Stimulated activated CD4-positive, alpha-beta T cell treated with anti-CD3 and anti-CD28 coated beads, Interleukin-4, amount 100 ng/mL, for 1 hour (primary cell): ENCODE measurements at places on chromosomes 6 and 20.
A peak's percentile ranks its signal among the peaks of the same experiment; 100 is the strongest.

DNA sequence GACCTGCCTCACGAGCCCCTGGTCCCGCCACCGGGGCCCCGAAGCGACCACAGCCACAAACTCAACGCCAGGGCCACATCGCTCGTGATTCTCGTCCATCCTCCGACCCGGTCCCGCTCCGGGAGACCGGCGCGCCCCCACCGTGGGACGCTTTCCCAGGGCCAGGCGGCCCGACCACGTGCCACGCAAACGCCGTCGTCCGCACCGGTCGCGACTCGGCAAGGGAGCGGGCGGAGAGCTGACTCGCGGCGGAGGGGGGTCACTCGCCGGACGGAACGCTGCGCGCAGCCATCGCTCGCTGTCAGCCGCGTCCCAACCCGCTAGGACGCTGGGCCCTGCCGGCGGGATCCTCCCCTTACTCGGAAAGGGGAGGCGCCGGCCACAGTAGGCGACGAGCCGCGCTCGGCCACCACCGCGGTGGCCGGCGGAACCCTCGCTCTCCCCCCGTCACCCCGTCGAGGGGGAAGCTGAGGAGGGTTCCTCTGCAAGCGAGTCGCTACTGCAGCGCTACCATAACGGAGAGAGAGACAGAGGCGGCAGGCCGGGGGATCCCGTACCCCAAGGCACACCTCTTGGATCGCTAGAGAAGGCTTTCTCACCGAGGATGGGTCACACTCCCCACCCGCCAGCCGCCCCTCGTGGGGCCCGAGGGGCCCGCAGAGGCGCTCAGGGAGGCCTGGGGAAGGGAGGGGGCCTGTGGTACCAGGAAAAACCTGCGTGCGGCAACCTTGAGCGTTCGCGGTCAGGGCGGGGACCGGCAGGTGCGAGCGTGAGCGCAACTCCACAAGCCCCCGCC lies 511.8 kb upstream of the ZNF337 start:
- DNase-seq = peak; percentile 55

DNA sequence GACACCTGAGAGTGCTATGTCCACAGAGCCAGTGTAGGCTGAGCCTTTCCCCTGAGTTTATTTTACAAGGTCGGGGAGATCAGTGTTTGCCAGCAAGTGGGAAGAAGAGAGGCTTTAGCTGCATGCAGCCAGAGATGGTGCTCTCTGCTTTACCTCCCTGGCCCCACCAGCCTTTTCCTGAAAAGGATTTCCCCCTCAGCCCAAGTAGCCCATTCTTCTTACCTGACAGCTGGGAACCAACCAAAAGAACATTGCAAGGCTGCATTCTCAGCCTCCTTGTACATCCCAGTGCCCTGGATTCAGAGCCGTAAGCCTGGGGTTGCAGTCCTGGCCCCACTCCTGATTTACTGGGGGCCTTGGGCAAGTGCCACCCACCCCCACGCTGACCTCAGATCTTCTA lies 16.9 kb downstream of the SNPH start:
- no peak for DNase-seq

DNA sequence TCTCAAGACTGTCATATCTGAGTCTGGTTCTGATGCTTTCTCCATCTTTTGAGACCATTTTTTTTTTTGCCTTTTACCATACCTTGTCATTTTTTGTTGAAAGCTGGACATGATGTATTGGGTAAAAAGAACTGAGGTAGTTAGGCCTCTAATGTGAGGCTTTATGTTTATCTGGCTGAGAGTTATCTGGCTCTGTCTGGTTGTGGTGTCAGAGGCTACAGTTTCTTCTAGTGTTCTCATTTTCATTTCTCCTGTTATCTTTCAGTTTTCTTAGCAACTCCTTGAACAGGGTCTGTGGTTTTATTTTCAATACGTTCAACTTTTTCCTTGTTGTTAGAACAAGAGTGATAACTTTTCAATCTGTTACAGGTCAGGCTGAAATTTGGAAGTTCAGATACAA lies 49.2 kb upstream of the ATXN1 start:
- DNase-seq = no peak

GRCh38 chr20:53869466-53870258 lies 200.7 kb downstream of the BCAS1 start:
- DNase-seq = peak; percentile 56

GRCh38 chr6:118263921-118264486 lies 284.1 kb upstream of the PLN start:
- no peak for DNase-seq

DNA sequence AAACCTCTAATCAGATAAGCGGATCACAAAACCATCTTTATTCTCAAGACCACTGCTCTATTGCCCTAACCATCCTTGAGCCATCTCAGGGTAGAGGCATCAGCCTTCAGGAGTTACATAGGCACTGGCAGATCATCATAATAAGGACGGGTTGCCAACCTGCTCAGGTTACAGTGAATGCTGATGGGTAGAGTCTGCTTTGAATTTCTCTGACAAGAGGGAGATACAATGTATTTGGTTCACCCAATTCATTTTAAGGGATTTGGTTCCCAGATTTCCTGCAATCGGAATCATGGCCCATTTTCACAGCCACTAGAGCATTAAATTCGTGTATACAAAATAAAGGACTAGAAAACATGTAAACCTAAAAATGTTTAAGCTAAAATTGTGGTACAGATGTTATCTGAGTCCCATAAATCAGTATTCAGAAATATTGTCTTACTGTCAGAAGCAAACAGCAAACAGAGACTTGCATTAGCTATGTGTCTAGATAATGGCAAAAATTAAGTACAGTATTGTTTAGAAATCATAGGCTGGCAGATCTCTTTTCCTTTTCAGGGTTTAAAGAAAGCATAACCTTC lies 41.9 kb upstream of the TMEM170B start:
- no peak for DNase-seq

DNA sequence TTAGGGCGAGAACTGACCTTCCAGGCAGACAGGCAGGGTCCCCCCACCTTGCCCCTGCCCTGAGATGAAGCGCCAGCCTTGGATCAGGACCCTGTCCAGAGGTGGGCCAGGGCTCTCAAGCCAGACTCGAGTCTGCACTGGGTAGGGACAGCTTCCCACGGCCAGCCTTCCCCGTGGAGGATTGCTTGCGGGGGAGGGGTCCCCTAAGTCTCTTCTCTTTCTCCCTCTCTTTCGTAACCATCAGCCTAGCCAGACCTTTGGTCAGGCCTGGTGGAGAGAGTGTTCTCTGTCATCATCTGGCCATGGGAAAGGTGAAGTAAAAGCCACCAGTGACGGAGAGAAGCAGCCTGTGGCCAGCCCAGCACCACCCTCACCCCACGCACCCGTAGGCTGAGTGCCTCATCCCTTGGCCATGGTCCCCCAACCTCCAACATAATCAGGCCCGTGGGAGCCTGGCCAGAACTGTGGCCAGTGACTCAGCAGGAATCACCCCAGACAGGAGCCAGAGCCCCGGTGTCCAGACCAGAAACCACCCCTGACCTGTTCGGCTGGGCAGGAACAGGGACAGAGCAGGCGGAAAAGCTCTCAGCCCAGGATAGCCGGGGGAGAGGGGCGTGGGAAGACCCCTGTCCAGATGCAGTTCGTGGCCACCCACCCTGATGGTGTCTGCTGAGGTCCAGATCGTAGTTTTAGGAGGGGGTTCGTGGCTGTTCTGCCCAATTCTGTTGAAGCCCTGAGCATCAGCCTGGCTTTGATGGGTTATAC lies 47.1 kb downstream of the SNAI1 start:
- DNase-seq = no peak

- peak; percentile 5 for DNase-seq
These were observed 128.8 kb downstream of the SOBP start for GRCh38 chr6:107618672-107619071.

- DNase-seq = no peak
These were observed 6.8 kb upstream of the MRPS10 start for GRCh38 chr6:42224222-42225028.

- DNase-seq = no peak
These were observed 95.5 kb upstream of the AGPAT4 start for GRCh38 chr6:161369339-161369738.

DNA sequence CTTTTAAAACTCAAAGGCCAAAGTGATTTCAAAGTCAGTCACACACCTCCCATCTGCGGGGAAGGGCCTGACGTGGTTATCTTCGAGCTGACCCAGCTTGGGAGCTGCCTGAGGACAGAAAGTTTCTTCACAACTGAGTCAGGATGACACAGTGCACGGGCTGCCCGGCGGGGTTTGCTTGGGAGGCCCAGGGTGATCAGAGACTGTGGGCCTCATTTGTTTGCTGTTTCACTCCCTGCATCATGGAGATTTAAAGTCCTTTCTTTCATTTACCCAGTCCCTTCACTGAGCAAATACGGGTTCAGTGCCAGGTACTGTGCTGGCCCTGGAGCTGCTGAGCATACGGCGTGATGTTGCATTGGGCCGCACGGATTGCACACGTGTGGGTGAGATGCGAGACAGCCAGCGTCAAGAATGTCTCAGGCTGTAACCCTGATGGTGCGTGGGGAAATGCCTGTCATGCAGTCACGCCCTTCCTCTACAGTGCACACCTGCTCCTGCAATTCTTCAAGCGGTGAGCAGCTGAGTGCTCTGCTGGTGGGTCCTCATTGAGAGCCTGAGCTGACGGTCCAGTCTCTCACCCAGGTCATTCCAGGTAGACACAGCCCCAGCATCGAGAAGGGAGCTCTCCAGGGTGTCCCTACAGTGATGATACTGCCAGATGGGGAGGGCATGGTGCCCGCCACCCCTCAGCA lies 82.7 kb upstream of the PMEPA1 start:
- no peak for DNase-seq

GRCh38 chr20:44471481-44471882 lies 4.2 kb upstream of the TTPAL start:
- no peak for DNase-seq

GRCh38 chr6:134211297-134211696 lies 106.6 kb downstream of the SGK1 start:
- no peak for DNase-seq

GRCh38 chr6:79522609-79523008 lies 14.6 kb downstream of the LCA5 start:
- no peak for DNase-seq

DNA sequence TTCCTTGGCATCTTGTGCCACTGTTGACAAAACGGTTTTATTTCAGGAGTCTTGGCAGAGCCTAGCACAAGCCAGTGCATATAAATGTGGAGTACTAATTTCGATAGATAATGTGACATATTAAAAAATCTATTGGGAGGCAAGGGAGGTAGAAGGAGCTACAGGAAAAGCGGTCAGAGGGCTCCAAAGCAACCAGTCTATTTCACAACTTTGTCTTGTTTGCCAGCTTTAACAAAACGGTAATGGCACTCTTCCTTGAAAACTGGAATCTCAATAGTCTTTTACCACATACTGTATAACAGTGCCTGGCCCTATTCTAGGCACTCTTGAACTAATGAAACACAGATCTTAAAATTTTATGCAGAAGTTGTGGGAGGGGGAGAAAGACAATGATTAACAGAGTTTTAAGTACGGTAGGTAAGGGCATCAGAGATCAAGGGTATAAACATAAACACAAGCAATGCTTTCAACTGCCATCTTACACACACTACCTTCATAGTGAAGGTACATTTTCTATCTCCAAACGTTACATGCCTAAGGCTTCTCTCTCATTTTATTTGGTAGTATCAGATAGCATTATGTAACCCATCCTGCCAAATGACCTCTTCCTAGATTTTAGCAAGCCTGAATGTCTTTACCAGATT lies 33.5 kb upstream of the SYNCRIP start:
- DNase-seq = no peak

GRCh38 chr6:24930431-24930871 lies 5.3 kb downstream of the RIPOR2 start:
- no peak for DNase-seq

- DNase-seq = no peak
These were observed 489.1 kb downstream of the PREX1 start for GRCh38 chr20:48338717-48339116.

- DNase-seq = no peak
These were observed 465.0 kb upstream of the HSF2 start for GRCh38 chr6:121934451-121934850.

- DNase-seq = no peak
These were observed 23.3 kb downstream of the ADGRG6 start for GRCh38 chr6:142325111-142325510.

DNA sequence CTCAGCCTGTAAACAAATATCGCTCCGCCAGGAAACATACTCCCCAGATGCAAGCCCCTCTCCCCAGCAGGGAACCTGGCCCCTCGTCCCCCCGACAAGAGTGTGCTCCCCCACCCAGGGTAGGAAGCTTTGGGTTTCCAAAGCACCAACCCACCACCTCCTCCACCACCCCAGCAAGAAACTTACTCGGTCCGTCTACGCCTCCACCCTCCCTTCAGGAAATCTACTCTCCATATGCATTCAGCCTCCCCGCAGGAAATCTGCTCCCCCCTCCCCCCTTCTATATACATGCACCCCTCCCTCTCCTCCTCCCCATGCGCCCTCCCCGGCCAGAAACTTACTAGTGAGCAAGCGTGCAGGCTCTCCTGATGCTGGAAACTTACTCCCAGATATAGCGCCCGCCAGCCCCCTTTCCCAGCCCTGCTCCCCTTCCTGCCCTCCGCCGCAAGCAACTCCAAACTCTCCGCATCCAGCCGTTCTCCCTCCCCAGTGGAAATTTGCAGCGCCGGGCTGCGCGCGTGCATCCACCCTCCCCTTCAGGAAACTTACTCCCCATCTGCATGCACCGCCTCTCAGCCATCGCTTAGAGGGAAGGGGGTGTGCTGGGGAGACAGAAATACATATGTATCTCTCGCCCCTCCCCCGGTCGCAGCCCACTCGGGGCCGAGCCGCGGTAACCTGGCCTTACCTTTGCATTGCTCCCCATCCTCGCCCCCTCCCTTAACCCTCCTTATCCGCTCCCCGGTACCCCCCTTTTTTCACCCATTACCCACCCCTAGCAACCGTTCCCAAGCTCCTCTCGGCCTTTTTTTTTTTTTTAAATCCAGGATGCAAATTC lies at the start of gene TRERF1:
TSS of gene TRERF1 (minus strand) at position 594 of the 838 bp plus-strand sequence. CDS start 182,336 bp downstream, outside the sequence.
- DNase-seq = peak; percentile 58

DNA sequence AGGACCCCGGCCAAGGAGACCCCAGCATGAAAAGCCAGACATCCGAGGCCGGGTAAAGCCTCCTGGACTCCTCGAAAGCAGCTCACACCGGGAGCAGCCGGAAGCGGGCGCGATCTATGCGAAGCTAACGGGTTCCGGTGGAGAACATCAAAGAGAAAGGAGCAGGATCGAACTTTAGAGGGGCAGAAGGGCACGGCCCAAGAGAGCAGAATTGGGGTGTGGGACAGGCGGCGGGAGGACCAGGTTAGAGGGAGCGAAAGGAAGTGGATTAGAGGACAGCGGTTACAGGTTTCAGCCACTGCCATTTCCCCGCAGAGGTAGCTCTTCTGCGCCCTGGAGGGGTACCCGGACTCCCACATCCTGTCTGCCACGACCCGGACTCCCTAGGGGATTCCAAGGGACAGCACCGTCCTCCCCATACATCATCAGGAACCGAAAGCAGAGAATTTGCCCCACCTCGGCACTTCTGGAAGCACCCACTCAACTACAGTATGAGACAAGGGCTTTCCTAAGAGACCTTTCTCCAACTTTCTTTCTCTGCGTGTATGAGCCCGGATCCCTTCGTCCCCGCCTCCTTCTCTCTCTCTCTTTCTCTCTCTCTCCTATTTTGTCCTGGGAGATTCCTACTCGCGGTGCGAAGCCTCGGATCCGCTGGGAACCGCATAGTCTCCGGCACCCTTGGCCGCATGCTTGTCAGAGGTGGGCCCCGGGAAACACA lies 507 bp upstream of the VGLL2 start:
- no peak for DNase-seq

GRCh38 chr20:57157106-57157691 lies 109.2 kb downstream of the BMP7 start:
- no peak for DNase-seq
